Spinal cord (tissue), 10 donors: ENCODE measurements at places on chromosomes 11 and 22.

GRCh38 chr11:29005401-29005980 is 897.3 kb downstream of the METTL15 start:
- DNase-seq = no peak

DNA sequence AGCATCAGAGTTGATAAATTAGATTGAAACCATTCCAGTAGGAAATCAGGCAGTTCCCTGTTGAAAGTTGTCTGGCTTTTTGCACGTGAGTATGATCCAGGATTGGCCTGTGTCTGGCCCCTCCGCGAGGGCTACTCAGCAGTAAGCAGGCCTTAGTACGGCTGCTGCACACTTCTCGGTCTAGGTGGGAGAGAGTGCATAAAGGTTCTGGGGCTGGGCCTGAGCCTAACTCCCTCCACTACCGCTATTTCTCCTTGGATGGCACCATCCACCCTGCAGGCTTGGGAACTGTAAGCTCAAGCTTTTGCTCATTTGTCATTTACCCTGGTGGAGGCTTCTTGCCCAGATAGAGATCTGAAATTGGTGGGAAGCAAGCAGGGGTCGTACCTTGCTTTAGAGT is 22.0 kb downstream of the TUB start:
- no peak for DNase-seq

DNA sequence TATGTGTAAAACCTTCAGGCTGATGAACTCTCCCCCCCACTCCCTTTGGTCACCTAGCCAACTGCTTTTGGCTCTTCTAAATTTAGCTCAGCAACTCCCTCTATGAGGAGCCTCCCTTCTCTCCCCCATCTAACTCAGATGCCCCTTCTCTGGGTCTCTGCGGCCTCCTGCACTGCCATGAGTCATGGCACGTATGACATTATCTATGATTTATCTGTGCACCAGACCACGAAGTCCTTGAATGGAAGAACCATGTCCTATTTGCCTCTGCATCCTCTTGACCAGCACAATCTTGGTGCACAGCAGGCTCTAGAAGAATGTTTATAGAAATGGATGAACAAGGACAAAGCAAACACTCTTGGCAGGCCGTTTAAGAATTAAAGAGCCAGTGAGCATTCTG is 46.0 kb downstream of the RPL27A start:
- DNase-seq = no peak

- no peak for DNase-seq
Observed at GRCh38 chr11:109590782-109591181, 168.8 kb downstream of the C11orf87 start.

DNA sequence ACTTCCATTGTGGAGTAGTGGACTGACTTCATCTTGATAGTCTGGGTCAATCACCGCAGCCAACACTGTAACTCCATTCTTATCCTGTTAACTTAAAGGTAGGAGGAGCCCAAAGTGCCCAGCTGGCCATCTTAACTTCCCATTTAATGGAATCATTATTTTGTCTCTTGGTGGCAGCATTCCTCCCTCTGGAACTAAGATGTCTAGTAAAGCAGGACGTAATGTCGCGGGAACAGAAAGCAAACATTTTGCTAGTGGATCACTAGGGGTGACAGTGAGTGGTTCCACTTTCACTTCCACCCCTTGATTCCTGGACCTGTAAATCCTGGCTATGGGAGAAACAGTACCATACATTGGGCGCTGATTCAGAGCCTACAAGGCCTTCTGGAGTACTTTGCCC is 71.4 kb downstream of the GAB4 start:
- no peak for DNase-seq

DNA sequence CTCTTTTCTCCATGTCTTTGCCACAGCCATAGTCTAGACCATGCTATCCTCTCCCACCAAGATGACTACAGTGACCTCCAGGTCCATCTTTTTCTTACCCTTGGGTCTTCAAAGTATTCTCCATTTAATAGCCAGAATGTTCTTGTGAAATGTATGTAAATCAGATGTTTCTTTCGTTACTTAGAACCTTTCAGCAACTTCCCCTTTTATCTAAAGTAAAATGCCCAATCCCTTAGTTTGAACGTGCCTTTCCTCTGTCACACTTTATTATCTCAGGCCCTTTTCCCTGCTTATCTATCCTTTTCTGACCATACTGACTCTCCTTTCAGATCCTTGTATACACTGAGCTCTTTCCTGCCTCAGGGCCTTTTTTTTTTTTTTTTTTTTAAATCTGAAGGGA is 17.9 kb downstream of the RBM4B start:
- DNase-seq = no peak

GRCh38 chr11:66247295-66247694 is 21.1 kb upstream of the RAB1B start:
- no peak for DNase-seq

DNA sequence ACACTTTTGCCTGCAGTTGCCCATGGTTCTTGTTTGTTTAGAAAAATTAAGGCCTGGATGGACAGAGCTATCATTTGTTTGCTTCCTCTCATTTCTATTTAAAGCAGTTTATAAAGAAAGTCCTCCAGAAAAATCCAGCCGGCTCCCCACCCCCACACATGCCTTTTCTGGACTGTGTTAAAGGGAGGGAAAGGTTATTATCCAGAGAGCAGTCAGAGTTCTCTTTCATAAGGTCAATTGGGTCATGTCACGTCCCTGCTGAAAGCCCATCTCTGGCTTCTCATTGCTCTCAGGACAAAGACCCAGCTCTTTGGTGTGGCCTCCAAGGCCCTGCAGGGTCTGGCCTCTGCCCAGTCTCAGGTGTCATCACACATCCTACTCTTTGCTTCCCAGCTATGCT is 9.8 kb upstream of the GRK3 start:
- no peak for DNase-seq

DNA sequence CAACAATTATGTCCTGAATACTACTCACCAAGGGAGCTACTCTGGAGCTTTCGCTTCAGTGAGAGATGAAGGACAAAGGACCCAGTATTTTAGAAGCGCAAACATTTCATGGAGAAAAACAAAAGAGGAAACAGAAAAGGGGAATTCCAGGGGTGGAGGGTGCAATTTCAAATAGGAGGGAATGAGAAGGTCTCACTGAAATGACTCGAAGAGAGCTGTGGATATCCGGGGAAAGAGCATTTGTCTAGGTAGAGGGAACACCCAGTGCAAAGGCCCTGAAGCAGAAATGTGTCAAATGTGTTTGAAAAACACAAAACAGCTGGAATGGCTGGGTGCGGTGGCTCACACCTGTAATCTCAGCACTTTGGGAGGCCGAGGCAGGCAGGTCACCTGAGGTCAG is 2.4 kb downstream of the RPS19BP1 start:
- DNase-seq = no peak

DNA sequence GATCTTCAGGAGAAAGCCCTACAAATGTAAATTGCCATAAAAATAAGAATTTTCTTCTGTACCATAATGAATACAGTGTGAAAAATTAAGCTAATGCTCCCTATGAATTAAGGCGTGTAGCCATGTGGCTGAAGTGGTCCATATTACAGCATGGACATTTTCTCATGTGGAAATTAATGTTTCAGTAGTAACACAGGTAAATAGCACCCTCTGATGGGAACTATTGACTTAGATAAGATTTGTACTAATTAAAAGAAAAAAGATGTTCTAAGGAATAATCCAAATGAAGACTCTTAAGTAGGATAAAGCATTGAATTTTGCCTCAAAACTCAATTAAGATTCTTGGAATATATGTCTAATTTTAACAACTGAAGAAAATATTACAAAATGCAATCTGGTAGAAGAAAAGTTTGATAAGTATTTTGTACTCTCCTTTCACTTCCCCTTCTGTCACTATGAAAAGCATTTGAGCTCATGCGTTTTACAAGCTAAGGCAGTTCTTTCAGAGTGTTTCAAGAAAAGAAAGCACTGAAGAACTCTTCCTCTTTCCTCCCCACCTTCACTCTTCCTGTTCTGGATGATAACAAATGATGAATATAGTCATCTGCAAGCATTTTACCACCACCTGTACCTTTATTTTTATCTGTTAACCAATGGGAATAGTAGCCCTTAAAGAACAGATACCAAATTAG is 9.9 kb upstream of the OR8D2 start:
- no peak for DNase-seq
